ENCODE measurements at places on chromosomes 5 and 9.

GRCh38 chr5:101948615-101949014 lies 347.5 kb downstream of the SLCO4C1 start:
- no peak for DNase-seq

- DNase-seq, result no peak
Measured at GRCh38 chr5:107224272-107224671, 446.5 kb downstream of the EFNA5 start.

DNA sequence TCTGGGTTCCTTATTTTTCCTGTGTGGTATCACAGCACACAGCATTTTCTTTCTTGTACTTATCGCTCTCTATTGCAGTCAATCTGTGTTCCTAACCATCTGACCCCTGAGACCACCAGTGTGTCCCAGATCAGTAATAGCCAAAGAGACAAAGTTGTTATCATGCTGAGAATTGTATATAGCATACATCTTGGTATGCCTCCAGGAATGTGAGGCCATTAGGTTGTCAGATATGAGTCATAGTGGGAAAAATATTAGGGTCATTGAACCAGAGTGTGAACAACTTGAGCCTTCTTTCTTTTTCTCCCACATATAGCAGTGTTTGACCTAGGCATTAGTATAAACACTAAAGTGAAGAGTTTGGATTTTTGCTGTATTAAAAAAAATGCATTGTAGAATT lies 106.3 kb downstream of the NDUFAF2 start:
- no peak for DNase-seq

- no peak for DNase-seq
Measured at GRCh38 chr5:138603249-138603920, 28.2 kb upstream of the HSPA9 start.

- DNase-seq, result no peak
Measured at GRCh38 chr5:66224274-66224673, 80.2 kb downstream of the SREK1 start.

- no peak for DNase-seq
Measured at GRCh38 chr9:16290169-16290568, 580.3 kb downstream of the BNC2 start.

DNA sequence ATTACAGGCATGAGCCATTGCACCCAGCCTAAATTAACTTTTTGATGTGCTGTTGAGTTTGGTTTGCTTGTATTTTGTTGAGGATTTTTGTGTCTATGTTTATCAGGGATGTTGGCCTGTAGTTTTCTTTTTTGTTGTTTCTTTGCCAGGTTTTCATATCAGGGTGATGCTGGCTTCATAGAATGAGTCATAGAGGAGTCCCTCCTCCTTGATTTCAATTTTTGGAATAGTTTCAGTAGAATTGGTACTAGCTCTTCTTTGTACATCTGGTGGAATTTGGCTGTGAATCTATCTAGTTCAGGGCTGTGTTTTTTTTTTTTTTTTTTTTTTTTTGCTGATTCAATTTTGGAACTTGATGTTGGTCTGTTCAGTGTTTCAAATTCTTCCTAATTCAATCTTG lies 1164.3 kb upstream of the DMAC1 start:
- no peak for DNase-seq

GRCh38 chr5:90020575-90021538 lies 388.7 kb downstream of the CETN3 start:
- DNase-seq, result peak; percentile 5

DNA sequence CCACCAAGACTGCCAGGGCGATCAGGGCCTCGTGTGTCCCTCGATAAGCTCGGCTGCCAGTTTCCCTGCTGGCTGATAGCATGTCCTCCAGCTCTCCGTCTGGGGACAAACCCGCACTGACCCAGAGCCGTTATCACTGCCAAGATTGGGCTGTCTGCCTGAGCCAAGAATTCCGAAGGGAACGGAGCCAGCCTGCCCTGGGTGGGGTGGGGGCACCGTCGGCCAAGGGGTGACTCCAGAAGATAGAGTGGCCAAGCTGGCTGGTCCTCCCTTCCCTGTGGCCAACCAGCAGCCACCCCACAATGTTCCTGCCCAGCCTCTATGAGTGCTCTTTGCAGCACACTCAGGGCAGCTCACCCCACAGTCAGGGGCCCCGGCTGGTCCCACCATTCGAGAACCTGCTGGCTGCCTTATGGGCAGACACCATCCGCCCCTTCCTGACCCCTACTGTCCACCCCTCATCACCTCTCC lies 29.4 kb downstream of the HRH2 start:
- DNase-seq, result no peak

DNA sequence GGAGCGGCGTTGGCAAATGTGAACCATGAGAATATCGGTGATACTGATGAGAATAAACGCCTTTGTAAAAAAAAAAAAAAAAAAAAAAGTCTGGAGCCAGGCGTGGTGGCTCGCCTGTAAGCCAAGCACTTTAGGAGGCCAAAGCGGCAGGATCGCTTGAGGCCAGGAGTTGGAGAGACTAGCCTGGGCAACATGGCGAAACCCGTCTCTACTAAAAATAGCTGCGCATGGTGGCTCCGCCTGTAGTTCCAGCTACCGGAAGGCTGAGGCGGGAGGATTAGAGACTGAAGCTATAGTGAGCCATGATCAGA lies 425 bp upstream of the NFX1 start:
- no peak for DNase-seq

GRCh38 chr5:107864793-107865192 lies 194.1 kb upstream of the EFNA5 start:
- DNase-seq, result no peak

GRCh38 chr5:141811287-141812155 lies 66.7 kb downstream of the PCDH1 start:
- DNase-seq, result peak; percentile 77

DNA sequence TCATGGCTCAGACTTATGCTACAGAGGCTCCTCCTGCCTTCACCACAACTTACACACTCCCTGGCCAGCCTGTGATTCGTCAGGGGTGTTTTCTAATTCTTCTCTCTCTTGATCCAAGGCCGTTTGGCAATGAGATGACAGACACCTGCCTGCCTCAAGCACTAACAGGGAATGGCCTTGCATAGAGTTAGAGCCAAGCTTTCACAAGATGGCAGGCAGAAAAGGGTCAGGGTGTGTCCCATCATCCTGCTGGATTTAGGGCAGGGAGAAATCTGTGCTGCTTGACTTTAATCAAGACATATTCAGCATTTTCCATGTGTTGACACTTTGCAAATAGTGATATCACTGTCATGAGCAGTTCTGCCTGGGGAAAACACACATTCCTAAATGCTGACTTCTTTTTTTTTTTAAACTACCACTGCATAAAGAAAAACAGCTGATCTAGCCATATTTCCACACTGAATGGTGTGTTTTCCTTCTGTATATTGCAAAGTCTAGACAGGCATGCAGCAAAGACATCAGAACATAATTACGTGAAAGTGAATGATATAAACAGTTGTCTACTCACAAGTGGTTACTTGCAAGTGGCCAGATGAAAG lies 95.0 kb upstream of the SLC25A48 start:
- DNase-seq, result no peak

DNA sequence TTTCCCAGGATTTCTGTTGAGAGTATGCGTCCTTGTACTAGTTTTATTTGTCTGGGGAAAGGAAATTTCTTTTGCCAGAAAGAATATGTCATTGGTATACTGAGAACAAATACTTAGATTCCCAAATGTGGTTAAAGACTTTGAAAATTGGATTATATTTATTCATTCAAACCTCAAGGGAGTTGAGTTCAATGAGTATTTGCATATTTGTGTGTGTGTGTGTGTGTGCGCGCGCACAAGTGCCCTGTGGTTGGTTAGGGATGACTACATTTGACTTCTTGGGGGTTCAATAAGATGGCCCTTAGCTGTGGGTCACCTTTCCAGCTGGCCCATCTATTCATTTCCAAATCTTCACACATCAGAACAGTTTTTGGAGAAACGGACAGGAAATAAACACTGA lies 4.9 kb downstream of the RXFP3 start:
- DNase-seq, result no peak

GRCh38 chr5:32585122-32585445 lies 273 bp upstream of the SUB1 start:
- no peak for DNase-seq

GRCh38 chr5:176413255-176413565 lies 3.1 kb downstream of the CLTB start:
- DNase-seq, result no peak

DNA sequence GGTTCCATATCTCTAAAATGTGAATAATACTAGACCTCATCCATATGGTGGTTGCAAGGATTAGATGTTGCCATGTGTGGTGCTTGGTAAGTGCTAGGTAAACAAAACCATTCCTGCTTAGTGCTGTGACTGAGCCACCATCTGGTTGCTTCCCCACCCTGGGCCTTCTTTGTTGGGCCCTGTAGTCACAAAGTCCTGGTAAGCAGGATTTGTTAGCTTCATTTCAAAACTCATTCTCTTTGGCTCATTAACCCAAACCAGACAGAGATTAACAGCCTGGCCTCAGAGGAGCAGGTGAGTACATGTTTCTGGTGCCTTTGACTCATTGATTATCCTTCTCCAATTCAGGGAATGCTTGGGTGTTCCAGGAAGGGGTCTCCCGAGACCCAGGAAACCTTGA lies 240.2 kb downstream of the ARHGAP26 start:
- no peak for DNase-seq

- no peak for DNase-seq
Measured at GRCh38 chr9:73577848-73578247, 426.2 kb downstream of the ANXA1 start.

DNA sequence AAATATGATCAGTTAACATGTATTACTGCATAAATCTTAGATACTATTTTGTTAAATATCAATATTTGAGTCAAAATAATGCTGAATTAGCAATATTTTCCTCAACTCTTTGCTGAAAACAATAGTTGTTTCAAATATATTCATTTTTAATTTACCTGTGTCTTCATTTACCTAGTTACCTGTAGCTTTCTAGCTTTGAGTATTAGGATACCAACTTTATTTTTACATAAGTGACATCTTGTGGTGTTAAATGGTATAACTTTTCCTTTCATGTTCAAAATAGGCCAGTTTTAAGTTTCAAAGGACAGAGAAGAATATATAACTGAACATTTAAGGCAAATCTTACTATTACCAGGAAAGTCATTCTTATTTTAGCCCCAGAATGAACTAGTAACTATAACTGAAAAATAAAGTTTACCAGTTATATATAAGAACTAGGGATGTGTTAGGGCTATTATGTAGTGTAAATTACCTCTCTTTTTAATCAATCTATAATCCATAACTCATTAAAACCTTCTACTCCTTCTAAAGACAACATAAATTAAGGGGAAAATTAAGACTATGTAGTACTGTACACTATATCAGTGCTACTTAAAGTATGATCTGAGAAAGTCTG lies 25.3 kb downstream of the AP3B1 start:
- peak; percentile 10 for DNase-seq

DNA sequence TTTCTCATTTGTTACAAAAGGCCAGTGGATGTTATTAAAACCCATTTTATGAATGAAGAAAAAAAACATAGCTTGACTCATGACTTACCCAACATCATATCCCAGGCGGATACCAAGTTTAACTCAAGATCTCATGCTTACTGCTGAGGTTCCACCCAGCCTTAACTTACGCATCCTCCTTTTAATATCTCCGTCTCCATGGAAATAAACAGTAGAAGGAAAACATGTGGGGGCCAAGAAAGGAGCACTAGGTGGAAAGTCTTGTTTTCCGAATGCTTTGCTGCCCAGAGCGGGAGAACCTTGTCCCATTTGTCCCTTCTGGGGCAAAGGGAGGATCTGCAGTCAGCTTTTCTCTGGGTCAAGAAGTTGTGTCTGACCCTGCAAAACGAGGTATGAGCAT lies 44.1 kb downstream of the ANGPTL2 start:
- DNase-seq, result no peak

DNA sequence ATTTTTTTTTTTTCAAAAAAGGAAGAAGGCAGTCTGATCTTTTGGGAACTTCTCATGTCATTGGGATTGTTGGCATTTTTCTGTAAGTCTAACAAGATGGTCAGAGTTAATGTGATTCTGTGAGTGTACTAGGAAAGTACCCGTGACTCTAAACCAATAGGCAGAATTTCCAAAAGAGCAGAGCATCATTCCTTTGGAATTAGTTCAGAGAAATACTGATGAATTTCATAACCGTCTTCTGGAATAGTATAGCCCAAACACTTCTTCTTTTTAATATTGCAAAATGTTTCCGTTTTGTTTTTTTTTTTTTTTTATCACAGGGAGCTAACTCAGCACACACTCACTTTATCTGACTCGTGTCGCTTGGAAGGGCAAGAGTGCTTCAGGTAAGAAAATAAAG lies 407.4 kb downstream of the DTWD2 start:
- no peak for DNase-seq

DNA sequence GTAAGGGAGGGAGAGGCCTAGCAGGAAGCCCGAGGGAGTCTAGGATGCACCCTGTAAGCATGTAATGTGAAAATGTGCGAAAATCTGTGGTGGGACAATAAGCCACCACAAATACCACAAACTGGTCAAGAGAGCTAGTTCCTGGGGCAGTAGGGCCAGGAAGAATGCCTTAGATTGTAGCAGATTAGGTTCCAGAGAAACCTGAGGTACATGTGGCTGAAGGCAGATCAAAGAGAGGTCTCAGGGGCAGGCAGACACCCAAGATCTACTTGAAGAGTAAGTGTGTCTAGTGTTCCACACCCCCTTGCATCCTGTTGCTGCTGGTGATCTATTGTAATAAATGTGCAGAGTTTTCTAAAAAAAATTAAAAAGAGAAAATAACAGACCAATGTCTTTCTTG lies 1677.3 kb upstream of the CDH6 start:
- DNase-seq, result no peak

DNA sequence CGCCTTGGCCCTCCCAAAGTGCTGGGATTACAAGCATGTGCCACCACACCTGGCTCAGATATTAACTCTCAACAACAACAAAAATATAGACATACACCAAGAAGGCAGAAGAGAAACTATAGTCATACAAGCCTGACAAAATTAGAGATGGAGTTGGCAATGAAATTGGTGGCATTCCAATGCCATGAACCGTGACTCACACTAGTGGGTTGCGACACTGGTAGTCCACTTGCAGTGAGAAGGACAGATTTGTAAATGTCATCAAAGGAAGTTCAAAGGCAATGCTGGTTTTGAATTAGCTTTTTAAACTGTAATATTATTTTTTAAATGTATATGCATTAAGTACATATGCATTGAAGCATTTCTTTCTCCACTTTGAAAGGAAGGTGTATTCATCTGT lies 8.5 kb upstream of the DNAJC25 start:
- DNase-seq, result no peak

DNA sequence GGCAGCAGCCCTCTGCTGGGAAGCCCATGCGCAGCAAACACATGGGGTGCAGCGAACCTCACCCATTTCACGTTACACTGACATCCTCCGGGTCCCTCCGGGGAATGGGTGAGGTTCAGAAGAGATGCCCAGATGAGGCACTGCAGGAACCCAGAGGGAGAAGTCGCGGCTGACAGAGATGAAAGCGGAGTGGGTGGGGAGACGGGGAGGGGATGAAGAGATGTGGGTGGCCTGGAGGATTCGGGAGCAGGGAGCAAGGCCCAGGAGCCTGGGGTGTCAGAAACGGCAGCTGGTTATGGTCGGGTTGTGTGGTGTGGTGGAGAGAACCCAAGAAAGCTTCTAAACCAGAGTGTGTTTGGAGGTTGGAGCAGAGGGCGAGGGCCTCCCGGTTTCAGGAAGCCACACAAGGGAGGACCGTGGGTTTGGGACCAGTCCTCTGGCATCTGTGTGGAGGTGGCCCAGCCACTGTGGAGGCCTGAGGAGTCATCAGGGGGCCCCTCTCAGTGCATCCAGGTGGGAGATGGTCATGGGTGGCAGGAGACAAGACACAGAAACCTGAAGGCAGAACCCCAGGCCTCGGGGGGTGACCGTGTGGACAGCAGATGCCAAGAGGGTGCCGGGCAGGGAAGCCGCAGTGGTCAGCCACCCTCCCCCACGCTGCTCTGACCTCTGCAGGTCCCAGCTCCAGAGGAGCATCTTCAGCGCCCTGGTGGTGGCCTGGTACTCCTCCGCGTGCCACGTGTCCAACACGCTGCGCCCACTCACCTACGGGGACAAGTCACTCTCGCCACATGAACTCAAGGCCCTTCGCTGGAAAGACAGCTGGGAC lies 8.6 kb downstream of the UCK1 start:
- no peak for DNase-seq

Measured in germinal center (tissue), 1 donor.